ENCODE measurements at places on chromosomes 5 and 9.

GRCh38 chr5:154518438-154518867, 40.4 kb upstream of the HAND1 start:
- no peak for DNase-seq

DNA sequence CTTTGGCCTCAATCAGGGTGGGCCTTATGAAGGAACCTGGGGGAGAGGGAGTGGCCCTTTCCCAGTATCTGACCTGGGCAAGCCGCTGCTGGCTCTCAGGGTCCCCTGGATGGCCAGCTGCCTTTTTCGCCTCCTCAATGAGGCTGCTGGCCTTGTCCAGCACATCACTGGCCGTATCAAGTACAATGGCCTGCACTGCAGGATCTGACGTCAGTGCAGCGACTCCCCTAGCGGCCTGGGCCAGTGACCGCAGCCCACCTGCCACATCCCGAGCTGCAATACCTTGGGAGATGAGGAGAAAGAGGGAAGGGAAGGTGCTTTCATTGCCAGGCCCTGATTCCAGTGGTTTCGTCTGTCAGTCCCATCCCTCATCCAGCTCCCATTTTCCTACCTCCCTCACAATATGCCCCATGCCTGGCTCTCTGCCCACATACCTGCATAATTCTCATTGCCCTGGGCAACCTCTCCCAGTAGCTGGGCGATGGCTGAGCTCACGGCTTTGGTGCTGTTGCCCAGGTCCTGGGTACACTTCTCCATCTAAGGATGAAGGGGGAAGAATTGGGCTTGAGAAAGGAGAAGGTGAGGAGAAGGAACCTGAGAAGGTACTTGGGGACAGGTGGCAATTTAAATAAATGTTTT, 19.1 kb downstream of the TLN1 start:
- no peak for DNase-seq

GRCh38 chr9:123550012-123550411, 194.0 kb downstream of the CRB2 start:
- DNase-seq, result peak; percentile 61

GRCh38 chr5:17094830-17095229, 122.6 kb upstream of the BASP1 start:
- no peak for DNase-seq

- DNase-seq, result no peak
These were observed 3.7 kb upstream of the RNF44 start for GRCh38 chr5:176540956-176541337.

DNA sequence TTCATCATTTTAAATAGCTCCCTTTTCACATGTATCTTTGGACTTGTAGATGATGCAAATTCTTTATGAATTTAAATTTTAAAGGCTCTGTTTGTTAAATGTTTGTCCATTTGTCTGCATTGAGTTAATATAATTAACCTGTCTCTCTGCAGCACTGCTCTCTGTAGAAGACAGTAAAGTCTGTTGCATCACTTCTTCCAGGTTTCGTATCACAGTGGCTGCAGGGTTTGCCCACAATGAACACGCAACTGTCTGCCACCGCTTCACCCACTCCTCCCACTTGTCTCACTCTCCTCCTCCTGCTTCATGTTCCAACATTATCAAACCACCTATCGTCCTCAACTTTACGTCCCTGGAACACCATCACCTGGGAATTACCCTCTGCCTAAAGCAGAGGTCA, 231.3 kb upstream of the SLC30A5 start:
- no peak for DNase-seq

DNA sequence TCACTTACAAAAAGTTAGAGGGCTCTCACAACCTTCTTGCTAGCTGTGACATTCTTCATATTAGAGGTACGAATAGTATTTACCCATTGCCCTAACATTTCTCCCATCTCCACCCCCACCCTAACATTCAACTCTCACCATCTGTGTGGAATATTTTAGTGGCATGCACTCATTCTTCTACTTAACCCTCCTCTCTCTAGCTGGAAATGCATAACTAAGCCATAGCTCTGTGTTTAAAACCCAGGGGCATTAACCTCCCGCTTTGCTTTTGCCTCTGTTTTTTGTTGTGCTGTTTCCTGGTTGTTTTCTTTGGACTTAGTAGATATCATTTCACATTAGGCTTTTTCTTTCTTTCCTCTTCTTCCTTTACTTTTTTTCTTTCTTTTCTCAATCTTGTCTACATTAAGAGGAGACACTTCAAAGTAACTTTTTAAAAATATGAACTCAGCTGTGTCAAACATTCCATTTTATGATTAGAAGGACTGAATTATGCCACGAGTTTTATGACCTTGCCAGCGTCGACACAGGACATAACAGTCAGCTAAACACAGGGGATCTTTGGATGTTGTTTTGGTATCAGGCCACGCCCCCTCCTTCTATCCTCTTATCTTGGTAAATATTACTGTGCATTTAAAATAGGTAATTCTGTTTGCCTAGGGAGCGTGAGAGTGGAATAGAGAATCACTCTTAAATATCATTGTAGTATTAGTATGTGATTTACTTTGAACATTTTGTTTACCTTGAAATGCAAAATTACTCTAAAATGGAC, 236.0 kb downstream of the CD180 start:
- no peak for DNase-seq

- DNase-seq, result no peak
These were observed 55.3 kb downstream of the LIX1 start for GRCh38 chr5:97087138-97087537.
